ENCODE measurements at places on chromosomes 12 and 14.

- DNase-seq, result peak; percentile 81
- H3K4me1 ChIP-seq, result 0 out of 2 replicates have a peak, but pooled peaks cover 1% of the 10 kb centered on the region
- no peak overlapping the region for H3K4me3 ChIP-seq
These were observed 61.3 kb downstream of the C14orf132 start for GRCh38 chr14:96100161-96101064.

DNA sequence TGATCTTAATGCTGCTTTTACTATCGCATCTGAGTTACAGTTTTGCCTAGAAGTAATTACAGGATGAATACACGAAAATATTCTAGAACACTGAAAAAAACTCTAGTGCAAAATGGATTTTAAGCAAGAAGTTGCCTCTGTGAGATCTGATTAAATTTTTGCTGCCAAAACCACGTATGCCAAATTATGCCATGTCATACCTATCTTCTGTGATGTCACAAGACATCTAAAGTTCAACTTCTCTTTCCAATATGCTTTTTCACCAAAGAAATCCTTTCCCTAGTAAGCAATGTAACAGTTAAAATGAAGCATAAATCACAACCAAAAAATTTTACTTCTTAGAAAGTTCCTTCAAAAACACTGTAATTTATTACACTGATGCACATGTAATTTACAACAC, 39.6 kb downstream of the HECTD4 start:
- H3K4me3 ChIP-seq, result no peak overlapping the region
- peaks cover 4% of the 10 kb centered on the region for H3K4me1 ChIP-seq
- H3K36me3 ChIP-seq, result no peaks in the 10 kb centered on the region
- DNase-seq, result no peak

DNA sequence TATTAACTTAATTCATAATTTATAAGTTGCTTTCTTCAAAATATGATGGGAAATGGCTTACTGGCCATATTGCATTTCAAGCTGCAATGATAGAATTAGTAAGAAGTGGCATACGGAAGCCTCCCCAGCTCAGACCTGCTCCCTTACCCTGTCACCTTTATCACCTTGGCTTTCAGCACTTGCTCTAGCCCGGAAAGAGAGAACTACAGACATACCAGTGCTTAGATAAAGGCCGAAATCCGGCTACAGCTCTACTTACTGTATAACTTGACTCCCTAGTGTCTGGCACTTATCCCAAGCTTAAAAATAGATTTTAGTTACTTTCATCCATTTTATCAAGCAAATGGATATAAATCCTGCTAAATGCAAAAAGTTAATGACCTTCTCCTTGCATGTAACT, 42.5 kb downstream of the PKP2 start:
- H3K4me1 ChIP-seq, result peaks cover 2% of the 10 kb centered on the region
- no peak for DNase-seq
- no peak overlapping the region for H3K4me3 ChIP-seq
- H3K27me3 ChIP-seq, result no peaks in the 10 kb centered on the region
- no peaks in the 10 kb centered on the region for H3K36me3 ChIP-seq

- DNase-seq, result no peak
- no peak overlapping the region for H3K4me3 ChIP-seq
- H3K4me1 ChIP-seq, result no peaks in the 10 kb centered on the region
- H3K27me3 ChIP-seq, result no peaks in the 10 kb centered on the region
These were observed 94.3 kb upstream of the GPHB5 start for GRCh38 chr14:63413009-63413408.

GRCh38 chr14:61611880-61612630, 83.3 kb upstream of the HIF1A start:
- peaks cover 9% of the 10 kb centered on the region for H3K4me1 ChIP-seq
- no peak for DNase-seq
- H3K36me3 ChIP-seq, result no peaks in the 10 kb centered on the region
- H3K27me3 ChIP-seq, result no peaks in the 10 kb centered on the region

GRCh38 chr12:120402217-120402616, 33.3 kb upstream of the MSI1 start:
- no peak for DNase-seq
- no peak overlapping the region for H3K27ac ChIP-seq
- no peaks in the 10 kb centered on the region for H3K36me3 ChIP-seq
- H3K4me1 ChIP-seq, result peaks cover 2% of the 10 kb centered on the region
- no peak overlapping the region for H3K4me3 ChIP-seq

GRCh38 chr14:22588526-22589095, 413 bp downstream of the DAD1 start:
- H3K36me3 ChIP-seq, result no peaks in the 10 kb centered on the region
- 0 out of 2 replicates have a peak, but pooled peaks cover 2% of the 10 kb centered on the region for H3K4me1 ChIP-seq
- DNase-seq, result no peak
- H3K27ac ChIP-seq, result no peak overlapping the region
- H3K4me3 ChIP-seq, result peak overlapping the region; percentile 91

DNA sequence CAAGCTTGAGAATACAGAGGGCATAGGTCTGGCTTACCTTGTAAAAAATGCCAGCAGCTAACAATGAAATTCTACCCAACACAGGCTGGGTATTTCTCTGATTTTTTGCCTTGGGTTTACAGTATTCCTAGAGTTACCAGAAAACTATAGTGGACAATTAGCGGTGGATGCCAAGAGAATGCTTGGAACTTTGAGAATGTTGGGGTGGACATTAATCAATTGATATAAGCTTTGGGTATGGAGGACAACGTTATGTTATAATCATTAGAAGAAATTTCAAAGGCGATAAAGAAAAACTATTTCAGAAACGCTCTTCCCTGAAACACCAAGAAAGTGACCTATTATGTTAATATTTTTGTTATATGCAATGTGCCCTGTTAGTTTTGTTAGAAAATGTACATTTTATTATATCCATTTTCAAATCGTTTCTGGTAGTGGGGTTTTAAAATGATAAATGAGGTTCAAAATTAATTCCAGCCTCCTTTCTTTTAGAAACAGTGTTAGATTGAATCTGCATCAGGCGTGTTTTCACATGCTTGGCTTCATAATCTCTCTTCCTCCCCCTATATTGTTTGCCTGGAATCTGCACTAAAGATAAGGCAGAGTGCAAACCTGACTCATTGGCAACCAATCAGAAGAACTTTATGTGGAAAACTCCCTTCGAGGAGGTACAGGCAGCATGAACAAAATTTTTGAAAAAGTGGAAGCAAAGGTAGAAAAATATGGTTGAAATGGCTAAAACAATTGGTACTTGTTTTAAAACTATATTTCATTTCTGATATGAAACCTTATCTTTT, 1.4 kb upstream of the PTPRQ start:
- H3K27ac ChIP-seq, result no peak overlapping the region
- H3K4me1 ChIP-seq, result no peaks in the 10 kb centered on the region
- DNase-seq, result no peak

DNA sequence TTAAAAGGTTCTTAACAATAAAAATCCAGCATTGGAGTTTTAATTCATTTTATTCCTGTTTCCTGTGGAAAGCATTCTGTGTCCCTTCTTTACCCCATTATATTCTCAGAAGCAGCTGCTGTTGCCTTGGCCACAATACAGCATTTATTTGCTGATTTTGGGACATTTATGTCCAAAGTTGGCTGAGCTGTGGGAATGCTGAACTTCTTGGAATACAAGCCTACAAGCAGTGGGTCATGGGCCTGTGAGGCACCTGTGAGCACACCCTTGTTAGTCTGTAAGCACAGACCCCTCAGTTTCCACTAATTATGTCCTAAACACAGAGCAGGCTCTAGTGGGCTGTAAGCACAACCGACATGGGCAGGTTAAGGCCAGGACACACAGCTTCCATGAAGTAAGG, 122.2 kb upstream of the IGF1 start:
- H3K4me3 ChIP-seq, result no peak overlapping the region
- H3K4me1 ChIP-seq, result no peaks in the 10 kb centered on the region
- H3K27me3 ChIP-seq, result no peaks in the 10 kb centered on the region
- no peak overlapping the region for H3K27ac ChIP-seq
- no peaks in the 10 kb centered on the region for H3K36me3 ChIP-seq
- DNase-seq, result no peak

- DNase-seq, result no peak
- no peak overlapping the region for H3K4me3 ChIP-seq
- no peaks in the 10 kb centered on the region for H3K27me3 ChIP-seq
- H3K27ac ChIP-seq, result no peak overlapping the region
- H3K4me1 ChIP-seq, result no peaks in the 10 kb centered on the region
These were observed 990.1 kb downstream of the TMTC2 start for GRCh38 chr12:83676781-83677295.

- H3K4me3 ChIP-seq, result no peak overlapping the region
- H3K27ac ChIP-seq, result no peak overlapping the region
- no peaks in the 10 kb centered on the region for H3K36me3 ChIP-seq
These were observed 136.0 kb downstream of the BCL11B start for GRCh38 chr14:99136047-99136400.

DNA sequence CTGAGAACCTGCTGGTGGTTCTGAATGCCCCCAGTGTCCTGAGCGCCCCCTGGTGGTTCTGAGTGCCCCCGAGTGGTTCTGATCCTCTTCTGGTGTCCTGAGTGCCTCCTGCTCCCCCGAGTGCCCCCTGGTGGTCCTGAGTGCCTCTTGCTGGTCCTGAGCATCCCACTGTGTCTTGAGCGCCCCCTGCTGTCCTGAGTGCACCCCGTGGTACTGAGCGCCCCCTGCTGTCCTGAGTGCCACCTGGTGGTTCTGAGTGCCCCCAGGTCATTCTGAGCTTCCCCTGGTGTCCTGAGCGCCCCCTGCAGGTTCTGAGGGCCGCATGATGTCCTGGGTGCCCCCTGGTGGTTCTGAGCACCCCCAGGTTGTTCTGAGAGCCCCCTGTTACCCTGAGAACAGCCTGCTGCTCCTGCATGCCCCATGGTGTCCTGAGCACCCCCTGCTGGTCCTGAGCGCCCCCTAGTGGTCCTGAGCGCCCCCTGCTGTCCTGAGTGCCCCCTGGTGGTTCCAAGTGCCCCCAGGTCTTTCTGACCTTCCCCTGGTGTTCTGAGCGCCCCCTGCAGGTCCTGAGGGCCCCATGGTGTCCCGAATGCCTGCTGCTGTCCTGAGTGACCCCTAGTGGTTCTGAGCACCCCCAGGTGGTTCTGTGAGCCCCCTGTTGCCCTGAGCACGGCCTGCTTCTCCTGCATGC, 1165.4 kb downstream of the TMEM121 start:
- H3K27ac ChIP-seq, result no peak overlapping the region
- H3K4me3 ChIP-seq, result no peak overlapping the region
- no peaks in the 10 kb centered on the region for H3K27me3 ChIP-seq
- no peaks in the 10 kb centered on the region for H3K4me1 ChIP-seq
- H3K36me3 ChIP-seq, result no peaks in the 10 kb centered on the region

DNA sequence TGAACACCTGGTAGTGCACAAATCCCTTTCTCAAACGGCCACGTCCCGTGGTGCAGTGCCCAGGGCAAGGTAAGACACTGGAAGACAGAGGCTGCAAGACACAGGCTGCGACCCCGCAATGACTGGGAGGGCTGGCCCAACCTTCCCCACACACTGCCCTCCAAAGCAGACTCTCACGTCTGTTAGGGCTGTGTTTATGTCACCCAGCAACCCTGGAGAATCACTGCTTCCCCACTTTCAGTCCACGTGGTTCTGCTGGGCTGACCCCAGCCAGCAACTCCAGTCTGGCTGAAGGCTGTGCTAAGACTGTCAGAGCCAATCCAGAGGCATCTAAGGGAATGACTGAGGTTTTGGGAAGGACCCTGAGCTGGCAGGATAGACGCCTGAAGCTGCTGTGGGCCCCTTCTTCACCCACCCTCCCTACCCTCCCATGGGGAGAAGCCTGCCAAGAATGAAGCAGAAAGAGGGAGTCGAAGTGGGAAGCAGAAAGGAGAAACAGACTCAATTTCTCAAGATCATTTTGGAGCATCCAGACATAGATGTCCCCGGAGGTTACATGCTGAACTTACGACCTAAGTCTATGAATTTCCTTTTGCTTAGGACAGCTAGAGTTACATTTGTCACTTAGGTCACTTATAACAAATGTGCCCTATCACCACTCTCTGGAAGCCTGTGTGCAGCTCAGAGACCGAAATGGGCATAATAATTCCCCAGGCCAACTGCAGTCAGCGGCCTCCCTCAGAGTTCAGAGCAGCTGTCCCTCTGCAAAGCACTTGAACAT, 11.7 kb downstream of the KDM2B start:
- peaks cover 3% of the 10 kb centered on the region for H3K4me1 ChIP-seq
- DNase-seq, result no peak
- H3K36me3 ChIP-seq, result peaks cover 27% of the 10 kb centered on the region
- H3K4me3 ChIP-seq, result no peak overlapping the region

DNA sequence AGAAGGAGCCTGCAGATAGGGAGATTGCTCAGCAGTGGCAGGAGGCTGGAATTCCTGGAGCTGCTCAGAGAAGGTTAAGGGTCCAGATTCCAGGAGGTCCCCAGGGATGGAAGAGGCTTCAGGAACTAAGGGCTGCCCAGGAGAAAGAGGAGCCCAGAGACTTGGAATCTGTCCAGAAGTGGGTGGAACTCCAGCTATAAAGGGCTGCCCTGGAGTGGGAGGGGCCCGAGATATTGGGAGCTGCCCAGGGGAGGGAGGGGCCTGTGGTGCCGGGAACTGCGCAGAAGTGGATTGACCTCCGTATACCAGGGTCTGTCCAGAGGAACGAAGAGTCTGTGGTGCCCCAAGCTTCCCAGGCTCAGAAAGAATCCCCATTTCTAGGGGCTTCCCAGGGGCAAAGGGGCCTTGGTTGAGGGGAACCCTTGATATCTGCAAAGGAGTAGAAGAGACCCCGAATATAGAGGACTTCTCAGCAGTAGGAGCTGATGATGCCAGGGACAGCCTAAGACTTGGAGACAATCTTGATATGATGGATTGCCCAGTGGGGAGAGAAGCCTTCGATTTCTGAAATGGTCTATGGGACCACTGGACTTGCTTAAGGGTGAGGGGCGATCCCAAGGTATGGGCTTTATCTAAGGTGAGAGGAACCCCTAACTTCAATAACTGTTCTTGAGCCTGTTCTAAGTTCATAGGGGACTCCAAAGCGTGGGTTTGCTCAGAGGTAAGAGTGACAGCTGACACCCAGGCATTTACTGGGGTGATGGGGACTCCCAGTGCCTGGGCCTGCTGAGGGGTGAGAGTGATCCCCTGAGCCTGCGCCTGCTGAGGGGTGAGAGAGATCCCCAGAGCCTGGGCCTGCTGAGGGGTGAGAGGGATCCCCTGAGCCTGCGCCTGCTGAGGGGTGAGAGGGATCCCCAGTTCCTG, 45.0 kb downstream of the FAM186A start:
- no peaks in the 10 kb centered on the region for H3K36me3 ChIP-seq
- no peak overlapping the region for H3K4me3 ChIP-seq
- H3K27me3 ChIP-seq, result no peaks in the 10 kb centered on the region
- no peaks in the 10 kb centered on the region for H3K4me1 ChIP-seq
- DNase-seq, result no peak
- H3K27ac ChIP-seq, result no peak overlapping the region

DNA sequence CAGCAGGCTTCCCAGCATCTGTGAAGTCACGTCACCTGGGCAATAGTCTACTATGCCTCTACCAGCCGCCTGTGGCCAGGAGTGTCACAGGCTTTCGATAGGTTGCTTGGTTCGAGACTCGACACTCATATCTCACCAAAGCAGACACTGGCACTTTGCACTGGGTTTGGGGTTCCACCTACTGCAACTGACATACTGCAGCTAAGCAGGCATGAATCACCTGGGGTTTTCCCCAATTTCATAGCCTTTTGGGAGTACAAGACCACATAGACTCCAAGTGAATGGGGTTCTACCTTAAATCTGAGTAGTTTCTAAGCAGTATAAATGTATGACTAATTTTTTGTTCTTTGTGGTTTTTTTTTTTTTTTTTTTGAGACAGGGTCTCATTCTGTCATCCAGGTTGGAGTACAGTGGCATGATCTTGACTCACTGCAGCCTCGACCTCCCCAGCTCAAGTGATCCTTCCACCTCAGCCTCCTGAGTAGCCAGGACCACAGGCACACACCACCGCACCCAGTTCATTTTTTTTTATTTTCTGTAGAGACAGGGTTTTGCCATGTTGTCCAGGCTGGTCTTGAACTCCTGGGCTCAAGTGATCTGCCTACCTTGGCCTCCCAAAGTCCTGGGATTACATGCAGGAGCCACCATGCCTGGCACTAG, 32.1 kb downstream of the DMAC2L start:
- H3K4me1 ChIP-seq, result peaks cover 3% of the 10 kb centered on the region
- DNase-seq, result no peak
- no peak overlapping the region for H3K4me3 ChIP-seq
- no peaks in the 10 kb centered on the region for H3K36me3 ChIP-seq

All from iPS DF 6.9 (cell line).